ENCODE measurements at places on chromosomes 3 and 15. TPM values are rescaled to one million over a fixed set of nuclear protein-coding genes. Genes with fewer than 3 reads are reported as not detected.

The STXBP5L gene
- not detected for total RNA-seq

DNA sequence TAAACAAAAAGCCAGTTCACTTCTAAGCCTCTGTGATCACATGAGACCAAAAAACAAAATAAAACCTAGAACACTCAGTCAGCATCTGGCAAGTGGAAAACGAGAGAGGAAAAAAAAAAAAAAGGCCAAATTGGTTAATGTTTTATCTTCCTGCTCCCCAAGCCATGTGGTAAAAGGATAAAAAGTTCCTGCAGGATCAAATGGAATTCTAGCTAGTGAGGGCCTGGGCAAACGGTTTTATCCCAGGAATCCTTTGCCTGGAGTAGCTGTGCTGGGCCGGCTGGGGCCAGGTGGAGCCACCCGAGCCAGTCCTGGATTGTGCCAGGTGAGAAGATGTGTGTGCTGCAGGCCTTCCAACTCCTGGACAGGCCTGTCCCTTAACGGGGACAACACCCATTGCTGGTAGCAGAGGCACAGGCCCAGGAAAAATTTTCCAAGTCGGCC lies 13.2 kb downstream of the SMAD6 start:
- no peak overlapping the region for H3K4me3 ChIP-seq
- H3K36me3 ChIP-seq, result no peaks in the 10 kb centered on the region
- H3K27me3 ChIP-seq, result peaks cover 9% of the 10 kb centered on the region
- no peak overlapping the region for H3K27ac ChIP-seq

DNA sequence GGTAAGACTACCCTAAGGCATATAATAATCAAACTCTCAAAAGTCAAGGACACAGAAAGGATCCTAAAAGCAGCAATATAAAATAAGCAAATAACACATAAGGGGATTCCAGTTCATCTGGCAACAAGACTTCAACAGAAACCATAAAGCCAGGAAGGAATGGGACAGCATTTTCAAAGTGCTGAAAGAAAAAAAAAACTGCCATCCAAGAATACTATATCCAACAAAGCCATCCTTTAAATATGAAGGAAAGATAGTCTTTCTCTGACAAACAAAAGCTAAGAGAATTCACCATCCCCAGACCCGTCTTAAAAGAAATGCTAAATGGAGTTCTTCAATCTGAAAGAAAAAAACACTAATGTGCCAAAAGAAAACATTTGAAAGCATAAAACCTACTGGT lies 14.7 kb upstream of the CLN6 start:
- H3K4me1 ChIP-seq, result no peaks in the 10 kb centered on the region
- H3K27ac ChIP-seq, result no peak overlapping the region
- no peak overlapping the region for H3K4me3 ChIP-seq
- peaks cover 16% of the 10 kb centered on the region for H3K36me3 ChIP-seq
- no peak for DNase-seq

- no peaks in the 10 kb centered on the region for H3K27me3 ChIP-seq
- DNase-seq, result no peak
- H3K4me1 ChIP-seq, result no peaks in the 10 kb centered on the region
- no peak overlapping the region for H3K27ac ChIP-seq
Observed at GRCh38 chr15:87672309-87673288, 583.9 kb downstream of the NTRK3 start.

DNA sequence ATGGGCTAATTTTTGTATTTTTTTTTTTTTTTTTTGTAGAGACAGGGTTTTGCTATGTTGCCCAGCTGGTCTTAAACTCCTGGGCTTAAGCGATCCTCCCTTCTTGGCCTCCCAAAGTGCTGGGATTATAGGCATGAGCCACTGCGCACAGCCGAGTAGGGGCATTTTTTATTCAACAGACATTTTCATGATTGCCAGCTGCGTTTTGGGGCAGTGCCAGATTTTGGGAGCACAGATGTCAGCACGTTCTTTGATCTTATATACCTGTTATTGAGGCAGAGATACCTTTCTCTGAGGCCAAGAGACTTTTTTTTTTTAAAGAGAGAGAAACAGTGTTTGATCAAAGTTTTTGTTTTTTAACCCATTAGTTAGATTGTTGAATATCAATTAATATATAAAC lies 16.8 kb downstream of the NEO1 start:
- no peak for DNase-seq
- no peaks in the 10 kb centered on the region for H3K27me3 ChIP-seq
- no peak overlapping the region for H3K27ac ChIP-seq
- H3K36me3 ChIP-seq, result no peaks in the 10 kb centered on the region

GRCh38 chr15:48955967-48956366 lies 7.8 kb downstream of the SHC4 start:
- no peaks in the 10 kb centered on the region for H3K27me3 ChIP-seq
- no peak overlapping the region for H3K27ac ChIP-seq
- H3K4me3 ChIP-seq, result no peak overlapping the region
- DNase-seq, result no peak
- H3K36me3 ChIP-seq, result no peaks in the 10 kb centered on the region
- H3K4me1 ChIP-seq, result no peaks in the 10 kb centered on the region

DNA sequence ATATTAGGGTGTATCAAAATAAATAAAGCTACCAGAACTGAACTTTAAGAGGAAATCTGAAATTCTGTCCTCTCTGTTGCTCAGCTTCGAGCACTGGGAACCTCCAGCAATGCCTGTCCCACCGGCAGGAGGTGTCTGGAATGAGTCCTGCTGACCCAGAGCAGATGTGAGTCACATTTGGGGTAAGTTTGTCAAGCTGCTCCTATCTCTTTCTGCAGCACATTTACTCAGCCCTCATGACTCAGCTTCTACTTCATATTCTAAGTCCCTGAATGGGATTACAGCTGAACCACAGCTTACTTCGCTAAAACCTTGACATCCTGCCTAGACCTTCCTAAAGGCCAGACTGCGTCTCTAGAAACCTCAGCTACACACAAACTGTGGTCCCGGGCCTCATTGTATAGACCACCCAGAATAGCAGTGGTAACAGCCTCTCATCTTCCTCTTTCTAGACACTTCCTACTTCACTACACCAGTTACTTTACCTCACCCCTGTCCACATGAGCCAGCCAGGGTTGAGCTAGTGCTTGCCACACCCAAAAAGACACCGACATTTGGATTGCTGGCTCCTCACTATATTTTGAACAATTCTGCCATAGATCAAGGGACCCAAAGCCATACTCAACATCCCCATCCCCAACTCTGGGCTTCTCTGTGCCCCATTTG lies 109.6 kb upstream of the TMCO5A start:
- H3K4me1 ChIP-seq, result no peaks in the 10 kb centered on the region
- H3K27me3 ChIP-seq, result peaks cover 4% of the 10 kb centered on the region
- no peak for DNase-seq
- no peak overlapping the region for H3K4me3 ChIP-seq
- no peaks in the 10 kb centered on the region for H3K36me3 ChIP-seq

- no peak overlapping the region for H3K27ac ChIP-seq
- H3K4me3 ChIP-seq, result no peak overlapping the region
- H3K36me3 ChIP-seq, result no peaks in the 10 kb centered on the region
- no peak for DNase-seq
- no peaks in the 10 kb centered on the region for H3K27me3 ChIP-seq
- H3K4me1 ChIP-seq, result no peaks in the 10 kb centered on the region
Observed at GRCh38 chr15:35872577-35872976, 326.6 kb upstream of the DPH6 start.
